ENCODE measurements at places on chromosomes 1 and 21.
A peak's percentile ranks its signal among the peaks of the same experiment; 100 is the strongest.

GRCh38 chr1:194795917-194796593 is 1609.6 kb upstream of the B3GALT2 start:
- no peak for DNase-seq

DNA sequence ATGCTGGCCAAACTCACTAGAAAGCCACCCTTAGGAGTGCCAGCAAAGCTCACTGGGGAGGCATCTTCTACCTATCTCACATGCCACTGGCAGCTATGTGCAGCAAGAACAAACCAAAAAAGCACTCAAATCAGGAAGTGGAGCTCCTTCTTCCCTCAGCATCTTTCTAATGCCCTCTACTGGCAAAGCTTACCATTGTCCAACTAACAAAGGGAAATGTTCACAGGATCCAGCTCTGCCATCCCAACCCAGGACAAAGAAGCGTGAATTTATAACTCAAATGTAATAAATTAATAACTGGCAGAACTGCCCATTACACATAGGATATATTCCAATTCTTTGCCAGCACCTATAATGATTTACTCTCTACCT is 38.9 kb downstream of the LEPR start:
- no peak for DNase-seq

DNA sequence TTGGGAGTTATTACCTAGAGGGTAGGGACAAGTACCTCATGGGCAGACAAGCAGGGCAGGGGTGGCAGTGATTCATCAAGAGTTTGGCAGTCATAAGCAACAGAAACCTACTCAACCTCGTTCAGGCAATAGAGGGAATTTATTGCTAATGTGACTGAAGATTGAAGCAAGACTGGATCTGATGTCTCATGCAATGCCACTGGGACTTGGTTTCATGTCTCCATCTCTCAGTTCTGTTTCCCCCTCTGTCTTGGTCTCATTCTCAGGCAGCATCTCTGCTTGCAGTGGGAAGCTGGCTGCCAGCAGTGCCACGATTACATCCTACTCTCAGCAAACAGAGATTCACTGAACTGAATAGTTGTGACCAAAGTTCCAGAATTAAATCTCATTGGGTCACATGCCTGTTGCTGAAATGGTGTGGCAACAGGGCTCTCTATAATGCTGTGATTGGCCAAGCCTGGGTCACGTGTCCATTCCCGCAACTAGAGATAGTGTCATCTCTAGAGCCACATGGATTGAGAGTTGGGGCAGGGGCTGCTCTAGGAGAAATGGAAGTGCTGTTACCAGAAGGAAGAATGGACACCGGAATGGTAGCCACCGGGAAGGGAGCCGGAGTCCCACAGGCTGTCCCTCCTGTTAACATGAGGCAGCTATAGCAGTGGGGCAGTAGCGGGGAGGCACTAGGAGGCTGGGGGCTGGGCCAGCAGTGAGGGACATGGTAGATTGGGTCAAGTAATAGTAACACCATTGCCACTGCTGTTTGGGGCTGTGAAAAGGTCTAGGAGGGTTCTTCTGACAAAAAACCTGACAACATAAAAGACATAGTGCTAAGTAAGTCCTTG is 3.9 kb upstream of the CDC42 start:
- DNase-seq, result no peak

DNA sequence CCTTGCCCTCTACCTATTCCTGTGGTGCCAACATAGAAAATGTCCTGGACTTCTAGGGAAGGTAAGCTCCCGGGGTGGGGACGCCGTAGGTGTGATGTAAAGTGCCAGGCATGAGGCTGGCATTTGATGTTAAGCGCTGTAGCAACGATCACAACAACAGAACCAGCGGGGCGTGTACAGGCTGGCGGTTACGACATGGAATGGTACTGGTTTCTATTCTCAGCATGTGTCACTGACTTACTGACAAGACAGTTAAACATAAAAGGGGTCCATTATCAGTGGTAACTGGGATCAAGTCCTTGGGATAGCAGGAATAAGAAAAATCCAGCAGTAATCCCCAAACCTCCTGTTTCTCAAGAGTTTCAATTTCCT is 58.9 kb downstream of the TGFBR3 start:
- DNase-seq, result no peak

DNA sequence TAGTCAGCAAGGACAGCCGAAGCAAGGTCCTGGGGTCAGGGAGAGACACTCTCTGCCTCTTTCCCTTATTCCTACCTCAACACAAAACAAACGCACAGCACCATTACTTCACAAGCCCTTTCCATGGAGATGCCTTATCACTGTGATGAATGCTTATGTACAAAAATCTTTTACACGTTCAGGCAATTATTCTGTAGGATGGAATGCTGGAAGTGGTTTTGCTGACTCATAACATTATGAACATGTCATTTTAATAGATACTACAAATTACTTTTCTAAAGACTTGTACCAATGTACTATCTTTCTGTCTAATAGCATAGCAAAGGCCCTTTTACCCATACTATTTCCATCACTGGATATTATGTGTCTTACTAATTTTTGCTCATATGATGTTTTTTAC is 98.4 kb downstream of the TTLL7 start:
- no peak for DNase-seq

GRCh38 chr1:172109359-172109758 is 268.1 kb downstream of the DNM3 start:
- no peak for DNase-seq

- peak; percentile 19 for DNase-seq
These were observed 160.2 kb upstream of the COA6 start for GRCh38 chr1:234212764-234213657.

All from activated CD4-positive, alpha-beta T cell treated with anti-CD3 and anti-CD28 coated beads, Interleukin-2, amount 50 U/mL, for 1 hour (primary cell).